ENCODE measurements at places on chromosomes 12 and 14.

DNA sequence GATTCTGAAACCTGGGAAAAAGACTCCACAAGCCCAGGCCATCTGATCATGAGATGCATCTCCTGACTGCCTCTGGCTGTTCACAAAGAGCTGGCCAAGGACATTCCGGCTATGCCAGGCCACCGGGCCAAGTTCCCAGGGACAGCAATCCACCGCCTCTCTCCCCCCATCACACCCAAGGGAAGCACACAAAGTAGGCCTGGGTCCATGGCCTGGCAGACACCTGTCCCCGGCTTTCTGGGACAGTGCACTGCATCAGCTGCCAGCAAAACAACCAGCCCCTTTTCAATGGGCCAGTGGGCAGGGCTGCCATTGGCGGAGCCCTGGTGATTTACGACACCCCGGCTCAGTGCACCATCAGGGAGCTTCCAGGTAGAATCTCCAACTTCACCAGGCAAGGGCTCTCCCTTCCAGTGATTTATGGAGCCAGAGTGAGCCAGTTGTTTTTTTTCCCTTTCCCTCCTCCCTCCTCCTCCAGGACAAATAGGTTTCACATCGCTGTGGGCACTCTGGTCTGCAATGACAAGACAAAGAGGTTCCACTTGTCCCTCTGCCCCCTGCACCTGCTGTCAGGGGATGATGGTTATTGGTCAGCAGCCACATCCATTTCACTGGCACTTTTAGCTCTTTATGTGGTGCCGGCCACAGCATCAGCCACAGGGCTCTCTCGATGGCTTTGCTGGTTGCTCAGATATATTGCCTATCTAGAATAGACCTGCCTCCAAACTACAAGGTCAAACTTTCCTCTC, 149.6 kb downstream of the SLC38A6 start:
- no peak for DNase-seq

DNA sequence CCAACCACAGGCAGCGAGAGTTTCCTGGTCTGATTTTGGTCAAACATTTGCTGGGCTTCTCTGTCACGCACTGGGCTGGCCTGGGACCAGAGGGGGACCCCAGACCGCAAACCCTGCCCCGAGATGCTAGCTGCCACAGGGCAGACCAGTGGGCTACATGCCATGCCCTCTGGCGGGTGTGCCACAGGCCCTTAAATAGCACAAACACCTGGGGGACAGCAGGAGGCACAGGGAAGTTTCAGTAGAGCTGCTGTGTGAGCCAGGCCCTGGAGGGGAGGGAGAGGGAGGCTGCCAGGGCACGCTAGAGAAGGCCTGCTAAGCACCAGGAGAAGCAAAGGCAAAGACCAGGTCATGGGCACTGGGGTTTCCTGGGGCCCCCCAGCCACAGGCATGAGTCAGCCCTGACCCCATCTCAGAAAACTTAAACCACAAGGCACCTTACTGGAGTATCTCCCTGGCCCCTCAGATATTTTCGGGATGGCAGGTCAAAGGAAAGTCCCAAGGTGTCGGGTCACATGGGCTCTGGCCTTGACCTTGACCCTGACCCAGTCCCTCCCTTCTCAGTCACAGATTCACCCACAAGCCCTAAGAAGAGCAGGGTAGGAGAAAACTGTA, 29.2 kb downstream of the ITPK1 start:
- no peak for DNase-seq

GRCh38 chr14:37579274-37579673, 15.8 kb downstream of the FOXA1 start:
- no peak for DNase-seq

GRCh38 chr12:49563951-49564685, 3.8 kb downstream of the MCRS1 start:
- DNase-seq = no peak

DNA sequence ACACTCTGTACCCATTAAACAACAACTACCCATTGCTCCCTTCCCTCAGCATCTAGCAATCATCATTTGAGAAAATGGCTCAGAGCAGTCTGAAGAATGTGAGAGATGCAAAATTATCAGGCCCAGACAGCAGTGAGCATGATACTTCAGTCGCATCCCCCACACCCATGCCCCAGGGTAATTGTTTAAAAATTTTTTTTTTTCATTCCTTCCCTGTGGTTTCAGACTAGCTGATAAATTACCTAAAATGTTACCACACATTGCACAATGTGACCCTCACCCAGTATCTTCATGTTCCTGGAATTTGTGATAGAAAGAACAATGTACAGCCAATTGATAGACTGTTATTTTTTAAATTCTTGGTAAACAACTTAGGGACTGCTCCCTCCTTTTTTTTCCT, 11.3 kb upstream of the USP15 start:
- DNase-seq = no peak

GRCh38 chr12:2484141-2484776, 310.5 kb upstream of the FKBP4 start:
- no peak for DNase-seq

- DNase-seq = no peak
Observed at GRCh38 chr12:30847259-30847658, 79.3 kb upstream of the TSPAN11 start.

GRCh38 chr14:75280831-75281653, 2.4 kb downstream of the FOS start:
- DNase-seq = no peak

GRCh38 chr14:68458840-68459469, 333.9 kb downstream of the ZFP36L1 start:
- no peak for DNase-seq

GRCh38 chr12:77645966-77646598, 184.6 kb upstream of the NAV3 start:
- DNase-seq = no peak

GRCh38 chr12:111034886-111035577, 114.7 kb upstream of the MYL2 start:
- DNase-seq = no peak

GRCh38 chr12:99282086-99282485, 365.5 kb upstream of the GARIN6 start:
- no peak for DNase-seq

DNA sequence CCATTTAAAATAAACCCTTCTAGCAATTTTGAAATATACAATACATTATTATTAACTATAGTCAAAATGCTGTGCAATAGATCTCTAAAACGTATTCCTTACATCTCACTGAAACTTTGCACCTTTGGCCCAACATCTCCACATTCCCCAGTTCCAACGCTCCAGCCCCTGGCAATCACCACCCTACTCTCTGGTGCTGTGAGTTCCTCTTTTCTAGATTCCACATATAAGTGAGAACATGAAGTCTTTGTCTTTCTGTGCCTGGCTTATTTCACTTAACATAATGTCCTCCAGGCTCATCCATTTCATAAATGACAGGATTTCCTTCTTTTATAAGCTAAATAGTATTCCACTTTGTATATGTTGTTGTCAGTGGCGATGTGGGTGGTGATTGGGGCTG, 194.7 kb upstream of the RTL1 start:
- DNase-seq = no peak

DNA sequence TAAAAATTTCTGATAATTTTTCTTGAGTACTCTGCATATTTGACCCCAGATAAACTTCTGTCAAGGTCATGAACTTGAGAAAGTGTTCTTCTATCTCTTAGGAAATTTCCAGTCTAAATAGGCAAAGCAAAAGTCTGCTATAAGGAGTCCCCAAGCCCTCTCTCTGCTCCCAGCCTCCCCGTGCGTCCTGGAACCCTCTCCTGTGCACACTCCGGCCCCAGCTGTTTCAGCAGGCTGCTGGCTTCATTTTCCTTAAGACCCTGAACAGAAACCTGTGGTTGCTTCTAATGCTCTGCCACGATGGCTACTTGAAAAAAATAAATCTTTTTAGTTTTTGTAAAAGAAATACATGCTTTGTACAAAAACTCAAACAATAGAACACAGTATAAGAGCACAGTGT, 14.7 kb downstream of the KRT2 start:
- DNase-seq = no peak

DNA sequence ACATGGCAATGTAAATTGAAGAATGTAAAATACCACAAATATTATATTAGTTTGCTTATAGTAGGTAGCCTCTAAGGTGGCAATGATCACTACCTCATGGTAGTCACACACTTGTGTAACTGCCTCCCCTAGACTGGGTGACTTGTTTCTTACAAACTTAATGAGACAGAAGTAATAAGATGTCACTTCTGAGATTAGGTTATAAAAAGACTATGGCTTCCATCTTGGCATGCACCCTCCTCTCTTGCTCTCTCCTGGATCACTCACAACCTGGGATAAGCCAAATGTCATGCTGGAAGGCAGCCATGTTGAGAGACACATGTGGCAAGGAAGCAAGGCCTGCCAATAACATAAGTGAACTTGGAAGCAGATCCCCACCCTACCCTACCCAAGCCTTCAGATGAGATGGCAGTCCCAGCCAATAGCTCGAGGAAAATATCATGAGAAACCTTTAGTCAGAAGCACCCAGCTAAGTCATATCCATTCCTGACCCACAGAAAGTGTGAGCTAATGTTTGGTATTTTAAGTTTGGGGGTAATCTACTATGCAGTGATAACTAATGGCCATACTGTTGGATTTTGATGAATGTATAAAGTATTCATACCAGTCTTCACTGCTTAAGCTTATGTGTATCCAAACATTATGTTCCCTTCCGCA, 43.3 kb downstream of the PPP1R12A start:
- no peak for DNase-seq

Data from esophagus squamous epithelium (tissue), 5 donors.